NCI-H2081 treated with DMSO at 0.1 percent for 48 hours (cell line): ENCODE measurements at places on chromosomes 16 and 17.

GRCh38 chr17:76262732-76263344 is 2.3 kb upstream of the UBALD2 start:
- no peak for DNase-seq

DNA sequence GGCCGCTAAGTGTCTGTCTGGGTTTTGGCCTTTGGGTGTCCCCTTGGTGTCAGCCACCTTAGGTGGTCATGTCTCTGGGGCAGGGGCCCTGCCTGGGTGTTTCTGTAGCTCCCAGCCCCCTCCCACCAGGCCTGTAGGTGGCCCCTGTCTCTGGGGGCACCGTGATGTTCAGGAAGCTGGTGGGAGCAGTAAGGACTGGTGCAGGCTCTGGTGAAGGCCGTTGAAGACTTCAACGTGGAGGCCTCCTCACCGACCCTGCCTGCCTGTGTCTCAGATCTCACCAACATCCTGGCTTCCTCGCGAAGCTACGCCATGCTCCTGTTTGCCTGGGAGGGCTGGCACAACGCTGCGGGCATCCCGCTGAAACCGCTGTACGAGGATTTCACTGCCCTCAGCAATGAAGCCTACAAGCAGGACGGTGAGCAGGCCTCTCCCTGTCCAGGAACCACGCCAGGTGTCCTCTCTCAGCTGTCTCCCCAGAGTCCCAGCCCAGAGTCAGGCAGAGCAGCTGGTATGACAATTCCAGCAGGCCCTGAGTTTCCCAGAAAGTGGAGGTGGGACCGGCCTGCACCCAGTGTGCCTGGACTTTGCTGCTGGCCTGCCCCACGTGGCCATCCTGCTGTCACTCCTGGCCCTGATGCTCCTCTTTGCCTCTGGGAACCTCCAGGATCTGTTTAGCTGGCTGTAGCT is 2.8 kb downstream of the ACE start:
- DNase-seq: no peak

DNA sequence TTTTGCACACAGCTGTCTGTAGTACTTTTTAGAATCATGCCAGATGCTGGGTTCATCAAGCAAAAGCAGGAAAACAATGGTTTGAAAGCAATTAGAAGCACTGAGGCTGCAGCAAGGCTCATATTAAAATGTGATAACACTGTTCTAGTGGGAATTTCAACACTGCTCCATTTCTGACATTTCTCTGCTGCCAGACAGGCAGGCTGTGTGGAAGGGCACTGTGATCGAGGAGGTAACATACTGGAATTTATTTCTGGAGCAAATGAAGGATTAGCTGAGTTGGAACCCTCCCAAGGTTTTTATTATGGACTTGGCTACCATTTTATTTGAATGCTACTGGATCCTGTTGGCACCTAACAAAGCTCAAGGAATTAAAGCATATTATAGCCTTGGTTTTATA is 66.9 kb downstream of the SKAP1 start:
- no peak for DNase-seq

DNA sequence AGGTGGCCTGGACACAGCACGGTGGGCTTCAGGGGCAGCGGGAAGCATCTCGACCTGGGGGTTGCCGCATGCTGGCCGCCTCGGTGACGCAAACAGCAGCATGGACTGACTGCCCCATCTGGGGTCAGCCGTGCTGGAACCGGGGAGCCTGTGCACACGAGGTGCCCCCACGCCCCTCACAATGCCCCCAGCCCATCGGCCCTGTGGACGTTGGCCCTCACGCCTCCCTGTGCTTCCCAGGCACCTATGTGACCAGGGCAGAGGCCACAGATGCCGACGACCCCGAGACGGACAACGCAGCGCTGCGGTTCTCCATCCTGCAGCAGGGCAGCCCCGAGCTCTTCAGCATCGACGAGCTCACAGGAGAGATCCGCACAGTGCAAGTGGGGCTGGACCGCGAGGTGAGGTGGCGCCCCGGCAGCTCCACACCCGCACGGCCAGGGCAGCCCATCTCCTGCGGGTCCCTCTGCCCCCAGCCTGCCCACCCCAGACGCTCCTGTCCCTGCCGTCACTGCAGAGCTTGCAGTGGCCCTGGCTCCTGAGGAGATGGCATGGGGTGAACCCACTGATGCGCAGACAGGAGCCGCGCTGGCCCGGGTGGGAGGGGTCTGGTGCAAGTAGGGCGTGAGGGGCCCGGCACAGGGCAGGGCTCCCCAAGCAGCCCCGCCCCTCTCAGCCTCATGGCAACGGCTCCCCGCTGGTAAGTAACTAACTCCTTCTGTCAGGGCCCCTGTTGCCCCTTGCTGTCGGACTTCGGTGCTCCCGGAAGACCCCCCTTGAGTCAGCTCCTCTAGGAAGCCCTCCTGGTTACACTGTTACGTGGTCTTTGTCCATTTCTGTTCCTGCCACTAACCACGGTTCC is 13.6 kb downstream of the CDH15 start:
- no peak for DNase-seq

GRCh38 chr16:81738783-81739496 is 40.2 kb upstream of the PLCG2 start:
- DNase-seq: no peak

- DNase-seq: no peak
Observed at GRCh38 chr16:51971184-51971583, 575.8 kb downstream of the TOX3 start.

DNA sequence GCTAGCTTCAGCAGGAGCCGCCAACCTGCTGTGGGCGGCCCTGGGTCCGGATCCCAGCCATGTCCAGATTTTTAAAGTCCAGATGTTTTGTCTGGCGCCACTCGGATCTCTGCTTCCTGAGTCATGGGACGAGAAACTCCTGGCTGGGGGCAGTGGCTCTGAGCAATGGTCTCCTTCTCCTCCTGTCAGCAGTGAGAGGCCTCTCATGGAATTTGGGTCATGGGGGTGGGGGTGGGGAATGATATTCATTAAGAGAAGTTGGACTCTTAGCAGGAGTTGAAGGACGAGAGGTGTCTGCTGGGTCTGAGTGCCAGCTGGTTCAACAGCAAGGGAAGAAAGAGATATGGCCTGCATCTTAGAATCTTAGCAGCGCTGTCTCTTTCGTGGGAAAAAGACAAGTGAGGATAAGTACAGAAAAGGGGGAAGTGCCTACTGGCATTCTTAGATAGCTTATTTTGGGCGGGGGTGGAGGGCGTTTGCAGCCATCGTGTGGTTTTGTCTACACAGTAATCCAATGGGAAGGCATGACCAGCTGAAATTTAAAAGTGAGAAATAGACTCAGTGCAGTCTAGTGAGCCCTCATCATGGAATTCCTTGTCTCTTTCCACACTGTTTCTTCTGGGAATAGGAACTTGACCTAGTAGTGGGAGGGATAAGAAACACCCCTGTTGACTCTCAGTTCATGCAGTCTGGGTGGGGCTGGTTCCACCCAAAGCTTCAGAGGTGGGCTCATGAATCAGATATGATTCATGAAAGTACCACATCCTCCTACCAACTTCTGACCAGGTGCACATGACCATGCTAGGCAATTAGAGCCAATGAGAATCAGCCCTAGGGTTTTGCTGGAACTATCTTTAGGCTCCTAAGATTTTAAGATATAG is 80.5 kb downstream of the MYH13 start:
- DNase-seq: no peak

- DNase-seq: no peak
Observed at GRCh38 chr17:29012535-29012934, 6.7 kb upstream of the SEZ6 start.

DNA sequence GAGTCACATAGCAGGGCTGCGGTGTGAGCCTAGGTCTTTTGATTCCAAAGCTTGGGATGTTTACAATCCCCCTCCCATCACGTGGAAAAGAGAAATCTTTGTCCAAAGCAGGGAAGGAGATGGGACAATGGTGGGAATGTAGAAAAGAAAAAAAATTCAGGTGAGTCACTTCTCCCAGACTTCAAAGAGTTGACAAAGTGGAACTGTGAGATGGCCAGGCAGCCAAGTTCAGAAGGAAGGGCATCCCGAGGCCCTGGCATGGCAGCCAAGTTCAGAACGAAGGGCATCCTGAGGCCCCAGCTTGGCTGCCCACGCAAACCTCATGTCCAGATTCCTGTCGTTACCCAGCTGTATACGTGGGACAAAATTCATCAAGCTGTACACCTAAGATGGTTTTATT is 47.5 kb downstream of the FOXL1 start:
- no peak for DNase-seq

DNA sequence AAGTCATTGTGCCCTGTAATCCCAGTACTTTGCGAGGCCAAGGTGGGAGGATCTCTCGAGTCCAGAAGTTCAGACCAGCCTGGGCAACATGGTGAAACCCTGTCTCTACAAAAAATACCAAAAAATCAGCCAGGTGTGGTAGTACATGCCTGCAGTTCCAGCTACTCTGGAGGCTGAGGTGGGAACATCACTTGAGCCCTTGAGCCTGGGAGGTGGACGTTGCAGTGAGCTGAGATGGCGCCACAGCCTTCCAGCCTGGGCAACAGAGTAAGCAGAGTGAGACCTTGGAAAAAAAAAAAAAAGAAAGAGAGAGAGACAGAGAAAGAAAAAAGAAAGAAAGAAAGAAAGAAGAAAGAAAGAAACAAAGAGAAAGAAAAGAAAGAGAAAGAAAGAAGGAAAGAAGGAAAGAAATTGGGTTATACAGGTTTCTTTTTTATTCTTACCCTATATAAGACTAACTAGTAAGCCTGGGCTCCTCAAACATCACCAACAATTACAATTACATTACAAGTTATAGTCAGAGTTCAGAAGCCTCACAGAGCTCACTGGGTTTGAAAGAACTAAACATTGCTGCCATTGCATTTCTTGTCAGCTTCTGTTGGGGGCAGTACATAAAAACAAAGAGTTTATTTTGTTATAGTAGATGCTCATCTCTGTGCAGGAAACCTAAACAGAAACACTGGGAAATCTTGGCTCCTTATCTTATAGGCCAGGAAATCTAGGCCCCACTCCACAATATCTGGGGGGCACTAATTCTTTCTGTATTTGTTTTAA is 6.7 kb upstream of the ABCA9 start:
- DNase-seq: no peak

GRCh38 chr17:18017958-18018357 is 21.0 kb downstream of the ATPAF2 start:
- DNase-seq: no peak

DNA sequence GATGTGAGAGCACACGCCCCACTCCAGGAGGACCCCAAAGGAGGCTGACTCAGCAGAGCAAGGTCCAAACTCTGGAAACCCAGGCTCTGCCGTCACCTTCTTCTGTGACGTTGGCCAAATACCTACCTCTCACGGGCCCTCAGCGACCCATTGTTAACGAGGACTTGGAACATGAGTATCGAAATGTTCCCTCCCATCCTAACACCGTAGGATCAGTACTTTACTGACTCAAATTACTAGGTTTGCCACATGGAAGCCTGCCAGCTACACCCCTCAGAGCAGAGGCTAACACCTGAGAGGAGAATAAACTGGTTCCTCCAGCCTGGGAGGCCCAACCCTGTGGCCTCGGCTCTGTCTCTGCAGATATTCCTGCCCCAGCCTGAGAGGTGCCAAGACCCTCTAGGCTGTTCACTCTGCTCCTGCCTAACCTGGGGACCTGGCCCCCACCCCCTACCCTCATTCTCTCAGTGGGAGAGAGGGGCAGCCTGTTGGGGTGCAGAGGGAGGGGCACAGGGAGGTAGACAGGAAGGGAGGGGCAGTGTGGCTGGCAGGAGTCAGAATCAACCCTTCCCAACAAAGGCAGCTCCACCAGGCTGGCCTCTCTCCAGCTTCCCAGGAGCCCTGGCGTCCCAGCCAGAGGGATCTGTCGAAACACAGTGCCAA is 4.4 kb downstream of the PITPNM3 start:
- no peak for DNase-seq

DNA sequence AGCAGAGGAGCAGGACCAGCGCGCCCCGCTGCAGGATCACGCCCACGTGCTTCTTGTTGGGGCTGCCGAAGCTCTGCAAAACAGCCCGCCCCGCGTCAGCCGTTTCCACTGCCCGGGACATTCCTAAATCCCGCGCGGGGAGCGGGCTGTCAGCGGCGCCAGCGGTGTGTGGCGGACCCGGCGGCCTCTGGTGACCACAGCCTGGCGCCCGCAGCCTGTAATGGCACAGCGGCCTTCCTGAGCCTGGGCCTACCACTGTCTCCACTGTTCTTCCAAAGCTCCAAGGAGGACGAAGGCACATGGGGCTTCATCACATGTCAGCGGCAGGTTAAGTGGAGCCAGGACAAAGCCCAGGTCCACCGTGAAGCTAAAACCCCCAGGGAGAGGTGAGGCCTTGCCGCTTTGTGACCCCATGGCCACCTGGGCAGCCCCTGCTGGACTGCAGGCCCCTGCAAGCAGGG is 2.5 kb downstream of the SLC47A2 start:
- no peak for DNase-seq

GRCh38 chr16:5479926-5480325 is 382.3 kb upstream of the EEF2KMT start:
- DNase-seq: no peak

GRCh38 chr16:25888868-25889267 is 197.1 kb downstream of the HS3ST4 start:
- no peak for DNase-seq

GRCh38 chr17:28039251-28039650 is 3.2 kb upstream of the NLK start:
- no peak for DNase-seq

- DNase-seq: no peak
Observed at GRCh38 chr16:56611281-56611833, 3.0 kb downstream of the MT2A start.

DNA sequence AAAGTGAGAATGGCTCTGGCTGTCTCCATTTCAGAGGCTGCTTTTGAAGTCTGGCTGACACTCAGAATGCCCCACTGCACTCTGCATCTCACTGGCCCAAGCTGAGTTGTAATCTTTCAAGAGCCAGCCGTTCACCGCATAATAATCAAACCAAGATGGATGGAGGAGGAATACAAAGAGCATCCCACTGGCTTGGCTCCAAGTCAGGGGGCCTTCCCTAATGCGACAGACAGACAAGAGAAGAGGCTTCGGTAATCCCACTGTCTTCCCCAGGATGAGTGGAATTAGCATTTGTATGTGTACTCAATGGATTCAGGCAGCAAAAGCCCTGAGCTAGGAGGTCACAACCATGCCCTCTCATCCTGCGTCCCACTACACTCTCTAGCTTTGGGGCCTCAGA is 68.0 kb downstream of the CBLN1 start:
- no peak for DNase-seq

GRCh38 chr17:2050300-2051060 is 4.4 kb upstream of the HIC1 start:
- DNase-seq: no peak

- DNase-seq: no peak
Observed at GRCh38 chr16:85363881-85364280, 249.2 kb upstream of the GSE1 start.
